Activated CD4-positive, alpha-beta T cell treated with anti-CD3 and anti-CD28 coated beads, Interleukin-2, amount 50 U/mL, for 16 hours (primary cell): ENCODE measurements at places on chromosomes 13 and 19.

GRCh38 chr19:46213156-46213555, 16.4 kb upstream of the IGFL1 start:
- DNase-seq: no peak

DNA sequence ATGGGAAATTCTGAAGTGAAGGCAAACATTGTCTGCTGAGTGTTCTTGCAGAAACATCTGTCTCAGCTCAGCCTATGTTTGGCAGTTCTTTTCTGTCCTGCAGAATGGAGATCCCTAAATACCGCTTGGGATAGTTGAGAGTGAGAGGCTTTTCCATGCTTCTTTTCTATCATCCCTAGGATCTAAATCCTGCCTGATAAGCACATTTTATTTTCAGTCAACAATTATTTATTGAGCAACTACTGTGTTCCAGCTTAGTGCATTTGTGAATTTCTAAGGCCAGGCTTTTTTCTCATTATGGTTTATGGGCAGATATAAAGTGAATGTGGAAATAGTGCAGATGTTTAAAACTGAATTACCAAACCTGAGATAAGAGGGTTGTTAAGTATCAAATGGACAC, 62.6 kb downstream of the SLC10A2 start:
- no peak for DNase-seq

- DNase-seq: no peak
Observed at GRCh38 chr13:31964168-31964567, 67.4 kb upstream of the FRY start.

- no peak for DNase-seq
Observed at GRCh38 chr13:111947876-111948275, 119.1 kb upstream of the SOX1 start.

DNA sequence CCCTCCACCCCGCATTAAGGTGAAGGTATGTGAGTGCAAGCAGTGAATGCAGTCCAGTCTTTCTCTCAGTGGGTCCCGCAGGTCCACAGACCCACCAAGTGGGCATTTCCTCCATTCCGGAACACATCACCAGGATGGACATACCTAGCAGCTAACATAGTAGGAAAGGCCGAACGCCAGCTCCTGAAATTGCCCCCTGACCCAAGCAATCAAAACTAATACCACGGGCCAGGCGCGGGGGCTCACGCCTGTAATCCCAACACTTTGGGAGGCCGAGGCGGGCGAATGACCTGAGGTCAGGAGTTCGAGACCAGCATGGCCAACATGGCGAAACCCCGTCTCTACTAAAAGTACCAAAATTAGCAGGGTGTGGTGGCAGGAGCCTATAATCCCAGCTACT, 71.7 kb upstream of the VSTM2B start:
- DNase-seq: no peak

DNA sequence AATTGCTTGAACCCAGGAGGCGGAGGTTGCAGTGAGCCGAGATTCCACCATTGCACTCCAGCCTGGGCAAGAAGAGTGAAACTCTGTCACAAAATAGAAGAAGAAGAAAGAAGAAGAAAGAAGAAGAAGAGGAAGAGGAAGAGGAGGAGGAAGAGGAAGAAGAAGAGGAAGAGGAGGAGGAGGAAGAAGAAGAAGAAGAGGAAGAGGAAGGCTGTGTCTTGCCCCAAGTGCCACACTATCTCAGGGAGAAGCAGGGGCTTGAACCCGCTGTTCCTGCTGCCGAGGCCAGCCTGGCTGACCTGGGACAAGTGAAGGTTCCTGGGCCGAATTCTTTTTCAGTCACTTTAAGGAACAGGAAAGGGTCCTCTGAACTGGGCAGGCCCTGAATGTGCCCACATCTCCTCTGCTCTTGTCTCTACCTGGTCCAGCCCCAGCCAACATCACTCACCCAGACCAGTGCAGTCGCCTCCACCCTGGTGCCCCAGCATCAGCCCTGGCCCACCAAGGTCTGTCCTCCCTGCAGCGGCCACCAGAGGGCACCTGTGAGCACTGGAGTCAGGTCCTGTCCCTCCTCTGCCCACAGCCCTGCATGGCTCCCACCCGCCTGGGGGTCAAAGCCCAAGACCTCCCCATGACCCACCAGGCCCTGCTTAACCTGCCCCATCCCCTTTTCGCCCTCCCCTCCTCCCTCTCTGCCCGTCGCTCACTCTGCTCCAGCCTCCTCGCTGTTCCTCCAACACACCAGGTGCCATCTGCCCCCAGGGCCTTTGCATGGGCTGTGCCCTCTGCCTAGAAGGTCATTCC, 20.0 kb downstream of the TICAM1 start:
- DNase-seq: peak; percentile 89

GRCh38 chr13:90710164-90710759, 637.2 kb upstream of the MIR17HG start:
- no peak for DNase-seq

GRCh38 chr19:38735257-38735686, 9.0 kb downstream of the CAPN12 start:
- no peak for DNase-seq

- DNase-seq: no peak
Observed at GRCh38 chr13:47705185-47705584, 295.9 kb downstream of the SUCLA2 start.

- no peak for DNase-seq
Observed at GRCh38 chr19:39828015-39828653, 5.8 kb downstream of the DYRK1B start.

GRCh38 chr19:35165200-35166058, 10.9 kb downstream of the FXYD5 start:
- DNase-seq: no peak

GRCh38 chr13:99151516-99151915, 49.1 kb upstream of the UBAC2 start:
- DNase-seq: peak; percentile 63

DNA sequence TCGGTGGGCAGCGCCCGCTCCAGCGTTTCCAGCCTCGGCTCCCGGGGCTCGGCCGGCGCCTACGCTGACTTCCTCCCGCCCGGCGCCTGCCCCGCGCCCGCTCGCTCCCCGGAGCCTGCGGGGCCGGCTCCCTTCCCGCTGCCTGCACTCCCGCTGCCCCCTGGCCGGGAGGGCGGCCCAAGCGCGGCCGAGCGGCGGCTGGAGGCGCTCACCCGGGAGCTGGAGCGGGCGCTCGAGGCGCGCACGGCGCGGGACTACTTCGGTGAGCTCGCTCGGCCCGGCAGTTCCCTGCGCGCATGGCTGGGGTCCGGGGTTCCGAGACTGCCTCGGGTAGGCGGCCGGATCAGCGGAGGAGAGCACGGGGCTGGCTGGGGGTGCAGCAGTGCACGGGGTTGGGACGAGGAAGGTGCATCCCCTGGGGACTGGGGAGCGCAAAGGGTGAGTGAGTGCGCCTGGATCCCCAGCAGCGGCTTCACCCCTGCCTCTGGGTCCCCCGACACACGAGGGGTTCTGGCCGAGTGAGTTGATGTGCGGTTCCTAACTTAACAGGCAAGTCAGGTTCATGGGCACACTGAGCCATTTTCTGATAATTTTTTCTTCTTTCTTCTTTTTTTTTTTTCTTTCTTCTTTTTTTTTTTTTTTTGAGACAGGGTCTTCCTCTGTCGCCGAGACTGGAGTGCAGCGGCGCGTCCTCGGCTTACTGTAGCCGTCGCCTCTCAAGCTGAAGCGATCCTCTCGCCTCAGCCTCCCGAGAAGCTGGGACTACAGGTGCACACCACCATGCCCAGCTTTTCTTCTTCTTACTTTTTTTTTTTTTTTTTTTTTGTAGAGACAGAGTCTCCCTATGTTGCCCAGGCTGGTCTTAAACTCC, 1.1 kb downstream of the WTIP start:
- no peak for DNase-seq

- no peak for DNase-seq
Observed at GRCh38 chr13:42899266-42899665, 92.8 kb downstream of the EPSTI1 start.

GRCh38 chr19:31610018-31610417, 260.8 kb upstream of the TSHZ3 start:
- no peak for DNase-seq

DNA sequence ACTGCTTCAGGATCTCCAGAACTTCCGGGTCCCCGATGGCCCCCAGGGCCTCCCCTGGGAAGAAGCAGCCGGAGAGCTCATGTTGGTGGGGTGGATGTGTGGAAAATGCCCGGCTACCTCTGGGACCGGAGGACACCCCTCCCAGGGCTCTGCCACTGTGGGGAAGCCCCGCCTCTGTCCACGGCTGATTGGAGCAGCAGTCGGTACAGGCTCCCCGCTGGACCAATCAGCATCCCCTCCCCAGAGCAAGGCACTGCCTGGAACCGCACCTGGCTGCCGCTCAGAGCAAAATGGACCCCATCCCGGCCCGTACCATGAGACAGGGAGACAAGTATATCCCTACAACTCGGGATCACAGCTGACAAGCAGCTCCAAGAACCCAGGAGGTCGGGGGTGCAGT, 6.4 kb downstream of the DOHH start:
- DNase-seq: peak; percentile 54

DNA sequence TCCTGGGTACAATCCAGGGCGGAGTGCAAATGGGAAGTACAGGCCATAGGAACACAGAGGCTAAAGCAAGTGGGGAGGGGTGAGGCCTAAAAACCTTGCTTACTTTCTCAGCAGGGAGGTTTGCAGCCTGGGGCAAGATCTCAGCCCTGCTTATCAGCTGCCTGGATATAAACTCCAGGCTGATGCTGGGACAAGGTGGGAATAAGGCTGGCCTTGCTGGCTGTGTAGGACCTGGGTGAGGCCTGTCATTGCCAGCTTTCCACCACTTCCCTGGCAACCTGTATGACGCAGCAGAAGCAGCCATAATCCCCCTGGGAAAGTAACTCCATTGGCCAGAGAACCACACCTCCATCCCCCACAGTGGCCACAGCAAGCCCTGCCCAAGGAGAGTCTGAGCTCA, 279.1 kb upstream of the ATXN8OS start:
- no peak for DNase-seq

DNA sequence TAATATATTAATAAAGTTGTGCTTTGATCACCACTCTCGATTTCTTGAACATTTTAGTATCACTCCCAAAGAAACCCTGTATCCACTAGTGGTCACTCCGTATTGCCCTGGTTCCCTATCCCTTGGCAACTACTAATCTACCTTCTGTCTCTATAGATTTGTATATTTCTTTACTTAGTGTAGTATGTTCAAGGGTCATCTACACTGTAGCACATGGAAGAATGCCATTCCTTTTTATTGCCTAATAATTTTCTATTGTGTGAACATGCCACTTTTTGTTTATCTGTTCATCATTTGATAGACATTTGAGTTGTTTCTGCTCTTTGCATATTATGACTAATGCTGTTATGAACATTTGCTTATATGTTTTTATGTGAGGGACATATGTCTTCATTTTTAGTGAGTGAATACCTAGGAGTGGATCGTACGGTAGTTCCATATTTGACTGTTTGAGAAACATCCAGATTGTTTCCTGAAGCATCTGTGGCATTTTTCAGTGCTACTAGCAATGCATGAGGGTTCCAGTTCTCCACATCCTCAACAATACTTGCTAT, 254.0 kb downstream of the GPC6 start:
- no peak for DNase-seq

- DNase-seq: no peak
Observed at GRCh38 chr19:1146412-1146699, 27.7 kb downstream of the SBNO2 start.

- peak; percentile 24 for DNase-seq
Observed at GRCh38 chr13:27425158-27425917, 919 bp downstream of the GTF3A start.

GRCh38 chr13:86922936-86923335, 748.2 kb upstream of the SLITRK5 start:
- DNase-seq: no peak

- peak; percentile 81 for DNase-seq
Observed at GRCh38 chr13:101626925-101627555, 174.6 kb downstream of the ITGBL1 start.

DNA sequence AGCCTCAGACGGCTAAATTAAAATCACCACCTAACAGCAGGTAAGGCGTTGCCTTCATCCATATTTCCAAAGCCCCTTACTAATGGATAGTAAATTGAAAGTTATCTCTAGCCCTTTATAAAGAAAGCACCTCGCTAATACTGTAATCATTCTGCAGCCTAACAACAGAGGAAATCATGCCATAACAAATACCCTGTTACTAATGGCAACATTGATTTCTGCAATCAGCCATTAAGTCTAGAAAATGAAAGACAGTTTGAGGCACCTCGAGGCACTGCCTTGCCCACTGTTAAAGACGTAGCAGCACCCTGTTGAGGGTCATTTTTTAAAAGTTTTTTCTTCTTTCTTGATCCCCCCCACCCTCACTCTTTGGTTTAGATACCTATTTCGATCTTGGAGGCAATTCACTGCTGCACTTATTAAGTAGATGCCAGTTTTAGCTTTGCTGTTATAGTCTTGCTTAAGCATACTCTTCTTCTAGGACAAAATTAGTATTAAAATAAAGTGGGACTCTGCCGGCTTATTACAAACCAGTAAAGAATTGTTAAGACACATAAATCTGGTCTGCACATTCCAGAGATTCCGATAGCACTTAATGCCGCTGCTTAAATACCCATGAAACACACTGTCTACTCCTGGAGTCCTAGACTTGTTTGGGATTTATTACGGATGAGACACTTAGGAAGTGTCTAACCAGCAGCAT, 74.8 kb downstream of the ZNF536 start:
- no peak for DNase-seq

- no peak for DNase-seq
Observed at GRCh38 chr13:113635709-113636108, 22.3 kb downstream of the ATP4B start.

DNA sequence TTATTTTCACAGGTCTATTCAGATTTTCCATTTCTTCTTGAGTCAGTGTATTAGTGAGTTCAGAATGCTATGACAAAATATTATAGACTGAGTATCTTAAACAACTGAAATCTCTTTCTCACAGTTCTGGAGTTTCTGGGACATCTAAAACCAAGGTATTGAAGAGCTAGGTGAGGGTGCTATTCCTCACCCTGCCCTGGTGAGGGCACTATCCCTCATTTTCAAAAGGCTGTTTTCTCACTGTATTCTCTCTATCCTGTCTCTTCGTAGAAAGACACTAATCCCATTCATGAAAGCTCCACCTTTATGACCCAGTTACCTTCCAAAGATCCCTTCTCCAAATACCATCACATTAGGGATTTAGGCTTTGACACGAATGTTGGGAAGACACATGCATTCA, 1617.1 kb downstream of the PCDH9 start:
- no peak for DNase-seq

- no peak for DNase-seq
Observed at GRCh38 chr19:9839415-9839814, 4.3 kb downstream of the PIN1 start.

- no peak for DNase-seq
Observed at GRCh38 chr13:48146636-48147035, 51.7 kb upstream of the MED4 start.
